ENCODE measurements at places on chromosomes 6 and 20. TPM values are rescaled to one million over a fixed set of nuclear protein-coding genes. Genes with fewer than 3 reads are reported as not detected.

DNA sequence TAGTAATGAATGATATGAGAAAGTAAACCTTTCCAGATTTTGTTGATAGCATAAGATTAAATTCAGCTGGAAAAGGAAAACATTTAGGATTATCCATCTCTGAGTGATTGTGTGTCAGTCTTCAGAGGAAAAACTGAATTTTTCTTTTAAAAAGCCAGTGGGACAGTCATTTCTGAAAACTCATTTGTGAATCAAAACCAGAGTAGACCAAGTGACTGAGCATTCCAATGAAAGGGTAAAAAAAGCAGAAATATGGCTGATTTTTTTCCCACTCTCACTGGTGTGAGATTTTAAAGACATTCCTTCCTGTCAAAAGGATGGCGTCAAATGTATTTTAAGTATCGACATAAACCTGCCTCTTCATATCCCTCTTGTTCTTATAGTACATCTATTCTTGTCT, 214.0 kb downstream of the GMPR start:
- no peak for DNase-seq

GRCh38 chr20:33650753-33651561, 11.2 kb upstream of the C20orf144 start:
- no peak for DNase-seq

- no peak for DNase-seq
Observed at GRCh38 chr6:142011156-142011555, 121.6 kb upstream of the GJE1 start.

Gene CFAP61
- polyA plus RNA-seq, result 0.39 TPM

Gene C6orf15
- not detected for polyA plus RNA-seq

Gene BIRC7
- polyA plus RNA-seq, result 4.9 TPM

Gene THBS2
- not detected for polyA plus RNA-seq

Gene LINC00237
- polyA plus RNA-seq, result not detected

DNA sequence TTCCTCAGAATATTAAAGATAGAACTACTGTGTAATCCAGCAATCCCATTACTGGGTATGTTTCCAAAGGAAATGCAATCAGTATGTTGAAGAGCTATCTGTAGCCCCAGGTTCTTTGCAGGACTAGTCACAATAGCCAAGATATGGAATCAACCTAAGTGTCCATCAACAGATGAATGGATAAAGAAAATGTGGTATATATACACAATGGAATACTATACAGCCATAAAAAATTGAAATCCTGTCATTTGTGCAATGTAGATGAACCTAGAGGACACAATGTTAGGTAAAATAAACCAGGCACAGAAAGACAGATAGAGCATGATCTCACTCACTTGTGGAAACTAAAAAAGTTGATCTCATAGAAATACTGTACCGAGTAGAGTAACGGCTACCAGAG, 306.0 kb upstream of the MARCKS start:
- no peak for DNase-seq

DNA sequence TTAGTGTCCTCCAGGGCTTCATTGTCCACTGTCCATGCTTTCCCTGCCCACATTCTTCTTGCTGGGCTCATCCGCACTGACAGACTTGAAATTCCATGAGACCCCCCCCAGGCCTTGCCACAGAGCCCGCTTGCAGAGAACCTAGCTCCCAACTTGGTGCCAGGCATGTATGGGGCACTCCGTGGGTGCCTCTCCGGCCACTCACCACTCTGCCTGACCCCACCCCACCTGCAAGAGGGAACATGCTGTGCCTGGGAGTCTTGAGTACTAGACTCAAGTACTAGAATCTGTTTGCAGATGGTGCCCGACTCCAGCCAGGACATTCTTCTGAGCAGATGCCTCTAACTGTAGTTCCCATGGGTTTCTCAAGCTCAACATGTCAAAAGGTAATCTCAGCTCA, 47.9 kb downstream of the TRERF1 start:
- DNase-seq, result no peak

- no peak for DNase-seq
Observed at GRCh38 chr6:56906752-56907151, 48.2 kb upstream of the BEND6 start.

GRCh38 chr20:8187740-8188139, 55.7 kb downstream of the PLCB1 start:
- DNase-seq, result no peak

GRCh38 chr20:53381568-53382262, 211.9 kb downstream of the ZNF217 start:
- DNase-seq, result no peak

DNA sequence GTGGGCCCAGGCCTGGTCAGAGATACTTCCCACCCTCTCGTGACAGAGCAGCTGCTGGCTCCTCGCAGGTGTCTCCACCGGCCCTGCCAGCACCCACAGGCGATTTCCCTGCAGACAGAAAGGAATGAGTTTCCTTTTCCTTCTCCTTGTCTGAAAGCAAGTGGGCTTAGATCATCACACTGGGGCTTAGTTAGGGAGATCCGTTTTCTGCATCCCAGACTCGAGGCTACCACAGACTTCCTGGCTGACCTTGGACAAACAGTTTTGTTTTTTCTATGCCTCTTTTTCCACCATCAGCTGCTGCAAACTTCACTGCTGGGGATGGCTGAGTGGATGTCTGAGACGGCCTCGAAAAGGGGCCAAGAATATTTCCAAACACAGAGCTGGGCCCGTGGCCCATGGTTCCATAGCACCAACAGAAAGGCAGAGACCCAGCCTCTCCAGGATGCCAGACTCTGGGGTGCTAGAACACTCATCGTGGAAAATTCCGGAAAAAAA, 86.5 kb downstream of the BANF2 start:
- DNase-seq, result no peak

- DNase-seq, result no peak
Observed at GRCh38 chr6:25829375-25829774, 2.5 kb downstream of the SLC17A1 start.

GRCh38 chr6:170011204-170012036, 260.0 kb downstream of the ERMARD start:
- DNase-seq, result no peak

GRCh38 chr6:45488889-45489288, 111.2 kb upstream of the SUPT3H start:
- no peak for DNase-seq

Gene NFATC2
- 0.75 TPM for polyA plus RNA-seq

Gene GPR6
- not detected for polyA plus RNA-seq

- DNase-seq, result no peak
Observed at GRCh38 chr20:1631309-1632151, 11.7 kb upstream of the SIRPB1 start.

GRCh38 chr6:56541030-56541600, 101.6 kb downstream of the DST start:
- DNase-seq, result no peak

DNA sequence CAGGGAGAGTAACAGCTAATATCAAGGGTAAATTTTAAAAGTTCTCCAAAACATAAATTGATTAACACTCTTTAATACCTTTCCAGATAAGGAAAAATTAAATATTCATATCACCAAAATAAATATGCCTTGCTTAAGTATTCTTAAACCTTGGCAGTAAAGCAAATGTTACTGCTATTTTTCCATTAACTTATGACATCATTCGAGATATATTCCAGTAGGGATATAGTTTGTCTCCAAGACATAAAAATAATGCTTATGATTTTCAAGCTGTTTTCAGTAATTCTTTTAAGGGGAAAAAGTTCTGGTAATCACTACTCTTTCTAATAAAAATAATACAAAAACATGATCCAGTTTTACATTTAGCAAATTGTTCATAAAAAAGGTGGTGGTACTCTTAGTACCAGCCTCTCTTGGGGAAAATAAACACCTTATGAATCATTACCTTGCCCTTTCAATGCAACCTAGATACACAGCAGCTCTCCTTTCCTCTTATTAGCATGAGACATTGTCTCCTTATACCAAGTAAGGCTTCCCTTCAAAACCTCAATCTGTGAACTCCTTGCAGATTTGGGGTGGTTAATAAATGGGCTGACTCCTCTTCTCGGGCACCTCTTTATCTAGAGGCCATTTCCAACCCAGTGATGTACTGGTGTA, 31.5 kb upstream of the LTV1 start:
- peak; percentile 2 for DNase-seq

Gene NFKBIE
- 5.6 TPM for polyA plus RNA-seq

GRCh38 chr20:25867776-25868649, 171.4 kb upstream of the ZNF337 start:
- DNase-seq, result peak; percentile 55

Gene PPIL1
- polyA plus RNA-seq, result 47.5 TPM

All from A549 (cell line).